Naive thymus-derived CD4-positive, alpha-beta T cell (primary cell): ENCODE measurements at places on chromosomes 2 and 18. TPM values are rescaled to one million over a fixed set of nuclear protein-coding genes. Genes with fewer than 3 reads are reported as not detected.
A peak's percentile ranks its signal among the peaks of the same experiment; 100 is the strongest.

OBSL1 gene
- 7.1 TPM for total RNA-seq

HSPE1 gene
- 55.4 TPM for total RNA-seq

LYG1 gene
- 2.9 TPM for total RNA-seq

DNA sequence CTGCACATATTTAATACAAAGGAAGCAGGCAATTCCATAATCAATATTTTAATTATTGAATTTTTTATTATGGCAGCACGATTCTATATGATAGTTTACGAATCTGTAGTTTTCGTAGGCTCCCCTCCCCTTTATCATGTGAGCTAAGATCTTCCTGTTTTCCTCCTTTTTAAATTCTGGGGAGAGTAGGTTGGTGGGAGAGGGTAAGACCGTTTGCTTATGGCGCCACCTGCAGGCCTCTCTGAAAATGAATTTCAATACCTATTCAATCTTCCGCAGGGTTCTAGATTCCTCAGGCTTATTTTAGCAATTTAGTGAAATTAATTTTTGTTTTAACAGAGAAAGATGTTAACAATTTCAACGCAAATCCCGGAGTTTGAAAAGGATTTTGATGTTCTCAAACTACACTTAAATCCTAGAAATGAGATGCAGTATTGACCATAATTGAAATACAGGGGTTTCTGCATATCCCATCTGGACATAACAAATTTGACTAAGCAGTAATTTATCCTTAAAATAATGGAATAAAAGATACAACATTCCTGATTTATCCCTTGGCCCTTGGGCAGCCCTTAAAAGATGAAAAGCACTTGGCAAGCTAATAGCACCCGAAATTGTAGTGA, 12.8 kb upstream of the GBX2 start:
- H3K27me3 ChIP-seq, result peaks cover 15% of the 10 kb centered on the region
- no peak overlapping the region for H3K27ac ChIP-seq
- no peak overlapping the region for H3K4me3 ChIP-seq
- no peaks in the 10 kb centered on the region for H3K4me1 ChIP-seq

GRCh38 chr2:238994876-238995275, 147.0 kb downstream of the TWIST2 start:
- H3K4me1 ChIP-seq, result no peaks in the 10 kb centered on the region
- H3K36me3 ChIP-seq, result no peaks in the 10 kb centered on the region
- no peak for DNase-seq
- no peak overlapping the region for H3K4me3 ChIP-seq
- H3K27ac ChIP-seq, result no peak overlapping the region

DNA sequence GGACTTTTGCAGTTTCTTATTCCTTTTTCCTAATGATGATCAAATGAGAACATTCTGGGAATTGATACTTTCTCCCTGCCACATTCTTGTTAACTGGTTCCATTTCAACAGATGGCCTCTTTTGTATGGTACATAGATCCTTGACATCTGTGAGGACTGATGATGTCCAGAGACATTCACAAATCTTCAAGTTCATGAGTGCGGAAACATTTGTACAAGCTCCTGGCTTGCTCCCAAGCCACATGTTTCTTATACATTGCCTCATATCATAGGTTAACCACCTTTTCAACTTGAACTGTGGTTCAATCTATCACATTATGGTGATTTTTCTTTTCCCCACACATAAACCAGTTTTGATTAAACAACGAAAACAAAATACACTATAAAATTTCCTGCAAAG, 267.3 kb downstream of the CLIP4 start:
- no peak for DNase-seq
- no peaks in the 10 kb centered on the region for H3K36me3 ChIP-seq
- H3K4me1 ChIP-seq, result no peaks in the 10 kb centered on the region
- H3K27me3 ChIP-seq, result no peaks in the 10 kb centered on the region
- H3K27ac ChIP-seq, result no peak overlapping the region
- no peak overlapping the region for H3K4me3 ChIP-seq

DNA sequence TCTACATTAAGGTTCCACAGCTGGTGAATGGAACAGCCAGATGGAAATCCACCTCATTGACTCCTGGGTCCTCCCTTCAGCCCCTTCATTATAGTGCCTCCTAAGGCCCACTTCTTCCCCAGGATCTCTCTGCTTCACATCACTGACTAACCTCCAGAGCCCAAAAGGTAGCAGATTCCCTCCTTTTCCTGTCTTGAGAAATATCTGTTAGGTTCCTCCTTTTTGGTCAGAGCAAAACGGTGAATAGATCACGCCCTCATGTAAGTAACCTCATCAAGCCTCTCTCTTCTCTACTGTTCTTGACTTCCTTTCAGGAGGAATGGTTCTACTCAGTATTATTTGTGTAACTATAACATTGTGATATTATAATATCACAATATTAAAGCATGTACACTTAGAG, 155.0 kb upstream of the SRD5A2 start:
- H3K27ac ChIP-seq, result no peak overlapping the region
- H3K36me3 ChIP-seq, result no peaks in the 10 kb centered on the region
- no peaks in the 10 kb centered on the region for H3K27me3 ChIP-seq
- H3K4me1 ChIP-seq, result no peaks in the 10 kb centered on the region
- no peak overlapping the region for H3K4me3 ChIP-seq
- no peak for DNase-seq

DNA sequence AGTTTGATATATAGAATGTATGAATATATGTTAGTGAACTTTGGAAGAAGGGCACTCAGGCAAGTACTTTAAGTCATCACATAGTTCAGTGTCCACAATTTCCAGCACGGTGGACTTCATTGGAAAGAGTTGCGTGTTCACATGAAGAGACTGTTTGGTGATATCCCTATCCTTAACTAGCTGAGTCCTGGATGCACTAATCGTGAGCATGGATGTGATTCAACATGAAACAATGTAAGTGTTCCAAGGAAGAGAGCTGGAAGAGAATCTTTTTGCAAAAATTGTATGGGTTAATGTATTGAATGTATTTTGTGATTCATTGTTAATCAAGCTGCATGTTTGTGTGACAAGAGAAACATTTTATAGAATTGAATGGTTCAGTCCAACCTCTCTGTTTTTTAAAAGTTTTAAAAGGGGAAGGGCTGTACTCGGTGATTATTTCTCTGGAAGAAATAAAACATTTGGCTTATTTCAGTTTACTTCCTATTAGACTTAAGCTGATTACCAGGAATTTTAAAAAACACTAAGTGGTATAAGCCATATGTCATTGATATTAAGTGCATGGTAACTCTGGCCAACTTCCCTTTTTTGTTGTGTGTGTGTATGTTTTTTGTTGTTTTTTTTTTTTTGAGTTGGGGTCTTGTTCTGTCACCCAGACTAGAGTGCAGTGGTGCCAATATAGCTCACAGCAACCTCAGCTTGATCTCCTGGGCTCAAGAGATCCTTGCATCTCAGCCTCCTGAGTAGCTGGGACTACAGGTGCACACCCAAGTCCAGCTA, 8.6 kb downstream of the XRCC5 start:
- H3K27ac ChIP-seq, result peak overlapping the region; percentile 47
- no peak overlapping the region for H3K4me3 ChIP-seq
- H3K27me3 ChIP-seq, result no peaks in the 10 kb centered on the region

GRCh38 chr2:120545521-120546047, 190.1 kb upstream of the GLI2 start:
- no peak overlapping the region for H3K4me3 ChIP-seq
- no peaks in the 10 kb centered on the region for H3K4me1 ChIP-seq
- no peaks in the 10 kb centered on the region for H3K36me3 ChIP-seq

DNA sequence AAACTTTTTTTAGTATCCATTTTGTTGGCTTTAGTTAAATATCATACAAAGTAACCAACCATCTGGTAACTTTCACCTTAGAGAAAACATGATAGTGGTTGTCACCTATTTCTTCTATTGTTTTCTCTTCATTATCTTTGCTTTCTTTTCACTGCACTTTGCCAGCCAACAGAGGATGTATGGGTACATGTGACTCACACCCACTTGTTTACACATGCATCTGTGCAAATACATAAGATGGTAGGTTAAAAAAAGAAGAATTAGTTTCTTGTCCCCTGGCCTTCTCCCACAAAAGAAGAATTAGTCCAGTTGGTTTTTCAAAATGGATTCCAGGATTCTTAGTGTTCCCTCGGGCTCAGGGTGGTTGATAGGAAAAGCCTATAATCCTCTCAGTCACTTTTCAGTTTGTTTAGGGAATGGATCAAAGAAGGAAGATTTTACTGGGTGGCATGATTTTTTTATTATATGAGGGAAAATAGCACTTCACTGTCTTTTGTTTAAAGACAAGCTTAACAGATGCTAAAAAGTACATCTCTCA, 46.6 kb downstream of the CDK15 start:
- no peaks in the 10 kb centered on the region for H3K27me3 ChIP-seq
- no peaks in the 10 kb centered on the region for H3K36me3 ChIP-seq
- H3K27ac ChIP-seq, result no peak overlapping the region
